ENCODE measurements at places on chromosomes 7 and 10. TPM values are rescaled to one million over a fixed set of nuclear protein-coding genes. Genes with fewer than 3 reads are reported as not detected.

The MOGAT3 gene
- total RNA-seq: 0.81 TPM

The CD36 gene
- 1.4 TPM for total RNA-seq

The DPCD gene
- 23.8 TPM for total RNA-seq

The EPDR1 gene
- total RNA-seq: 6.3 TPM

The TRDMT1 gene
- total RNA-seq: 11.7 TPM

The LRRD1 gene
- not detected for total RNA-seq

The PAX4 gene
- total RNA-seq: not detected

The AMZ1 gene
- 1.4 TPM for total RNA-seq

DNA sequence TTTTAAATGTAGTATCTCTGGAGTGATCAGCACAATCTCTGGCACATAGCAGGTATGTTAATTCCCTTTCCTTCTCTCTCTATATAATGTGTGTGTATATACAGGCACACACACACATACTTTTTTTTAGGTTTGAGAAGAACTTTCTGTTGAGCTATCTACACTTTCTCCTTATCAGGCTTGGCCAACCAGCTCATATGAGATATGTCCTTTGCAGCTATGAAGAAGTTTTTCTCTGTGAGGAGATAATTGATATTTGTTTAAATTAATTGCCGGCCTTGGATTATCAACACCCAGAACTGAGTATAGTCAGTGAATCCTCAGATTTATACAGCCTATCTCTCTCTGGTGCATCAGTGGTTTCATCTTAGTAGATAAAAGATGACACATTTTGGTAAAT, 2.3 kb upstream of the MCU start:
- no peak overlapping the region for H3K27ac ChIP-seq
- H3K27me3 ChIP-seq: no peaks in the 10 kb centered on the region
- H3K4me1 ChIP-seq: peaks cover 18% of the 10 kb centered on the region
- no peak overlapping the region for H3K4me3 ChIP-seq

DNA sequence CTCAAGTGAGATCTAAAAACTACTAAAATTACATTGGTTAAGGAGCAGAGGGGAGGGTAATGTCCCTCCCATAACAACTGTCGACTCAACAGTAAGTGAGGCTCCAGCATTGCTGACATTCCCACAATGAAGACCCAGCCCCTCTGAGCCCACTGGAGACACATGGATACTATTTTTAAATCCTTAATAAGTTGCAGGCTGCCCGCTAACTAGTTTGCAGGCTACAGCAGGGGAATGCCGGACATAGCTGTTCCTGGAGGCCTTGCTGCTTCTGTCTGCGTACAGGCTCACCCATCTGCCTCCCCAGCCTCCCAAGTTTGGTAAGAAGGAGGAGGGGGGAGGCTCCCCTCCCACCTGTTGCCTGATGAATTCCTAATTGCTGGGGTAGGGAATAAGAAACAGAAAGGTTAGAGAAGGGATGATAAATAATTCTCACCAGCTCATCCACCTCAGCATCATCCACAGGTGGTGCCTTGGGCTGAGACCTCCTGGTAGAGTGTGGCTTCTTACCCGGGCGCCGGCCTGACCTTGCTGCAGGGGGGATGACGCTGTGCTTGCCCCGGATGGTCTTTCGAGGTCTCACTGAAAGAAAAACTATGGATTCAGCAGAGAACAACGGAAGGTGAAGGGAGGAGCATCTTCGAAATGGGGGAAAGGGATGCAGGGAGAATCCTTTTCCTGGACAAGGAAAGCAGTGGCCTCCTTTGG, 10.1 kb downstream of the FZD9 start:
- peaks cover 3% of the 10 kb centered on the region for H3K4me1 ChIP-seq
- H3K27ac ChIP-seq: no peak overlapping the region
- H3K36me3 ChIP-seq: peaks cover 83% of the 10 kb centered on the region
- no peak for DNase-seq
- no peak overlapping the region for H3K4me3 ChIP-seq

GRCh38 chr10:61554925-61555324, 101.7 kb upstream of the TMEM26 start:
- no peak overlapping the region for H3K27ac ChIP-seq
- peaks cover 16% of the 10 kb centered on the region for H3K4me1 ChIP-seq
- no peaks in the 10 kb centered on the region for H3K27me3 ChIP-seq
- H3K4me3 ChIP-seq: no peak overlapping the region
- DNase-seq: no peak

DNA sequence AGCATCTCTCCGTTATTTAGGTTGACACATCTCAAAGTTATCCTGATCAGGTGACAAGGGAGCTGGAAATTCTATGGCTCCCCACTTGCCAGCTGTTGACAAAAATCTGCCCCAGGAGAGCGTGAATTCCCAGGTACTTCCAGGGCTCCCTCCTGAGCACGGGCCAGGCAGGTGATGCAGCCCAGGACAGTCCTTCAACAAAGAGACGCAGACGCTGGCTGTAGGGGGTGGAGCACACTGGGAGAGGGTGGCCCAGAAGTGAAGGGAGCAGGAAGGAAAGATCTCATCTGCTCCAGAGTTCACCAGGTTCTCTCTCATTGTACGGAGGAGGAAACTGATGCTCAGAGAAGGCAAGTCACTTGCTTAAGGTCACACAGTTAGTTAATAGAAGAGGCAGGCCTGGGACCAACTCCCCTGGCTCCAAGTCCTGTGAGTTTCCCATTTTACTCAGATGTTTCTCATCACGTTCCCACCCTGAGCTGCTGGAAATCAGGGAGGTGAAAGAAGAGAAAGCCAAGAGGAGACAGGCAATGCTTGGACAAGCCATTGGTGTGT, 41.0 kb upstream of the CHST3 start:
- no peaks in the 10 kb centered on the region for H3K27me3 ChIP-seq
- H3K27ac ChIP-seq: no peak overlapping the region
- H3K36me3 ChIP-seq: no peaks in the 10 kb centered on the region
- no peak overlapping the region for H3K4me3 ChIP-seq
- peaks cover 4% of the 10 kb centered on the region for H3K4me1 ChIP-seq

DNA sequence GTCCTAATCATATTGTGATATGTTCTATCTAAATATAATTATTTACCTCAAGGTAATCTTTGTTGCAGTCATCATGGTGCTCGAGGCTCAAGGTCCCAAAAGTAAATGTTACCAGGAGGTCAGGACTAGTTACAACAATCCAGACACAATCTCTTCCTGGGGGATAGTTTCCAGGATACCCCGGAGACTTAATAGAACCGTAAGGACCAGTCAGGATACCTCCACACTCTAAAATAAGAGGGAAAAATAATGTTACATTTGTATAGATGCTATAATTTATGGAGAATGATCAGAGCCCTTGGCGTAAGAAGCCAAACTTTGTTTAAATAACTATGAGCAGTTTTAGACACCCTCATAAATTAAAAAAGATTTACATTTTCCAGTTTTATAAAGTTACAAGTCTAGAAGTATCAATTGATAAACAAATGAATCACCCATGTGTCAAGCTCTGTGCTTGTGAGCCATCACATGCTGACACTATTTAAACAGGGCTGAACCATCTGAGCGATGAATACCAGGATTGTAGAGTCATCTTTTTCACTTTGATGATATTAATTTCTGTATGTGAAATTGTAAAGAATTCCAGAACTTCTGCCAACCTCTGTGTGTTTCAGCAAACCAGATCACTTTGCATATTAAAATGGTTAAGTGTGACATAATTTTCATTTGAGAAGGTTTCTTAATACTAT, 41.3 kb downstream of the CUBN start:
- no peak overlapping the region for H3K27ac ChIP-seq
- peaks cover 9% of the 10 kb centered on the region for H3K4me1 ChIP-seq
- no peak overlapping the region for H3K4me3 ChIP-seq
- H3K36me3 ChIP-seq: no peaks in the 10 kb centered on the region
- H3K27me3 ChIP-seq: no peaks in the 10 kb centered on the region
- DNase-seq: no peak

DNA sequence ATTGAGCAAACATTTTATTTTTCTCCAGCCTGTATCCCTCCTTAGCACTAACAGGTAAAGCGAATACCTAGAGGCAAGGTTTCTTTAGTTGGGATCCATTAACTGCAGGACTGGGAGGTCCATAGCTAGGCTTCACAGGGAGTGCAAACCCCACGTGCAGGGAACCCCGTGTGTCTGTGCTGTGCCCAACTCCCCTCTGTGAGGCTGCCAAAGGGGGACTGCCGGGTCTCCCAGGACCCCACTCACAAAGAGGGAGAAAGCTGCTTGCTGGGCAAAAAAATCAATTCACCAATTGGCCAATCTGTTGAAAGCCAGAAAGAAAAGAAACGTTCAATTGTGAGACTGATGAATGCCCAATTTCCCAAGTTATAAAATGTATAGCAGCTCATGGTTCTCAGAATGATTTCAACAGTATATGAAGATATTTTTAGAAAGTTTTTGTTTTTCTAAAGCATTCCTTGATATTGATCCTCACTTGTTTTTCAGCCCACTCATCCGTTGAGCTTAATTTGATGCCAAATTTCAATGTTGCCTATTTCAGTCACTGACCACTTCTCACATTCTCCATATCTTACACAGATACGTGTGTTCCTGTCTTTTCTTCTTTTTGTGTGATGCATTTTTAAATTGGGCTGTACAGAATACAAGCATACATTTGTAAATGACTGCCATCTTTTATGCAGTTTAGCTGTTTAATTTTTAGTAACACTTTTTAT, 202.7 kb upstream of the PRSS58 start:
- no peaks in the 10 kb centered on the region for H3K36me3 ChIP-seq
- no peak overlapping the region for H3K4me3 ChIP-seq
- H3K4me1 ChIP-seq: peaks cover 13% of the 10 kb centered on the region
- no peaks in the 10 kb centered on the region for H3K27me3 ChIP-seq

GRCh38 chr10:53598914-53599313, 826.3 kb upstream of the MBL2 start:
- peaks cover 18% of the 10 kb centered on the region for H3K36me3 ChIP-seq
- H3K4me3 ChIP-seq: no peak overlapping the region
- H3K4me1 ChIP-seq: peaks cover 51% of the 10 kb centered on the region

DNA sequence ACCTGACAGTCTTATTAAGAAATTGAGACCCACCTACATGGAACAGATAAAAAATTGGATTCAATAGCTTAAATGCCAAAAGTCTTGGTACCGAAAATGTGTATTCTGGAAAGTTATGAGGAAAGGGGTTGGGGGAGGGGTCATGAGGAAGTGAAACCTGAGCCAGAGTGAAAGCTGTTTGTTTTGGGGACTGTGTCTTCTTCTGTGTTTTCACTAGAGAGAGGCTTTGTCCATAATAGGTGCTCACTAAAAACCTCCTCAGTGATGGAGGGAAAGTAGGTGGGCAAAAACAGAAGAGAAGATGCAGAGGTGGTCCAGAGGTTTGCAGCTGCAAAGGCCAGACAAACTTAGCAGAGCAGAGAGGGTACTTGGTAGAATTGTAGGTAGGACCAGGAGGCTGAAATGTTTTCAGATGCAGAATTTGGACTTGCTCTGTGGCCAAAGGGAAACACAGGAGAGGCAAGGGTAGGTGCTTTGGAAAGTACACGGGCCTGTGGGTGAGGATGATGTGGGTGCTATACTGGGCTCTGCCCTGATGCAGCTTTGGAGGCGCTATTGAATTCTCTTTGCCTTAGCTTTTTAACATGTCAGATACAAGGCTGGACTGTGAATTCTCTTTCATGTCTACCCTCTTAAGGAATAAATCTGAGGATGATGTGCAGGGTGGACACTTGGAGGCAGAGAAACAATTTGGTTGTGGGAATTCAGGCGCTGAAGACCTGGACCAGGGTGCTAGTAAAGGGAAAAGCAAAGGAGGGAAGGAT, 254.6 kb downstream of the PTEN start:
- DNase-seq: no peak
- no peaks in the 10 kb centered on the region for H3K27me3 ChIP-seq
- H3K4me1 ChIP-seq: peaks cover 15% of the 10 kb centered on the region
- no peak overlapping the region for H3K27ac ChIP-seq

DNA sequence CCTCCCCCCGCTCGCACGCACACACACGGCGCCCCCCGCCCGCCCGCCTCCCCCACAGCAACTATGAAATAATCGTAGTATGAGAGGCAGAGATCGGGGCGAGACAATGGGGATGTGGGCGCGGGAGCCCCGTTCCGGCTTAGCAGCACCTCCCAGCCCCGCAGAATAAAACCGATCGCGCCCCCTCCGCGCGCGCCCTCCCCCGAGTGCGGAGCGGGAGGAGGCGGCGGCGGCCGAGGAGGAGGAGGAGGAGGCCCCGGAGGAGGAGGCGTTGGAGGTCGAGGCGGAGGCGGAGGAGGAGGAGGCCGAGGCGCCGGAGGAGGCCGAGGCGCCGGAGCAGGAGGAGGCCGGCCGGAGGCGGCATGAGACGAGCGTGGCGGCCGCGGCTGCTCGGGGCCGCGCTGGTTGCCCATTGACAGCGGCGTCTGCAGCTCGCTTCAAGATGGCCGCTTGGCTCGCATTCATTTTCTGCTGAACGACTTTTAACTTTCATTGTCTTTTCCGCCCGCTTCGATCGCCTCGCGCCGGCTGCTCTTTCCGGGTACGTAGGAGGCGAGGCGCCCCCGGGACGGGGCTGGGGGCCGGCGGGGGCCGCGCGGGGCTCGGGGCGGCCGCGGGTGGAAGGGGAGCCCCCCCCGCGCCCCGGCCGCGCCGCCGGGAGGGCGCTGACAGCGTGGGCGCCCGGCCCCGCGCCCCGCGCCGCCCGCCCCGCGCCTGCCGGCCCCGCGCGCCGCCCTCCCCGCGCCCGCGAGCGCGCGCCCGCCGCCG, 441 bp downstream of the BMI1 start:
- H3K27me3 ChIP-seq: peaks cover 87% of the 10 kb centered on the region
- no peaks in the 10 kb centered on the region for H3K36me3 ChIP-seq
- no peak overlapping the region for H3K27ac ChIP-seq
- peak overlapping the region; percentile 69 for H3K4me3 ChIP-seq
- DNase-seq: peak; percentile 69

DNA sequence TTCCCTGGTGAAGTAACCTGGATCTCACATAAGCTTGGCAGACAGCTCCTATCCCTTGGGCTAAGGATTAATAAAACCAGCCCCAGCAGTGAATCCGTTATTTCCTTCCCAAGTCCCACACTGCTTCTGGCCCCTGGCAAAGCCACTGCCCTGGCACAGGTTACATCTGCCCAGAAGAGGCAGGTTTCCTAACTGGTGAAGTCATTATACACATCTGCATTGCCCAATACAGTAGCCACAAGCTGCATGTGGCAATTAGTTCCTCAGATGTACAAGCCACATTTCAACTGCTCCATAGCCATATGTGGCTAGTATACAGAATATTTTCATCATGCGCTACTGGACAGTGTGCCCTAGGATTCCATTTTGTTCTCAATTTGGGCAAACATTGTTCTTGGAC, 273.0 kb downstream of the GRM8 start:
- no peaks in the 10 kb centered on the region for H3K36me3 ChIP-seq
- H3K4me3 ChIP-seq: no peak overlapping the region

- H3K36me3 ChIP-seq: peaks cover 2% of the 10 kb centered on the region
- H3K27me3 ChIP-seq: no peaks in the 10 kb centered on the region
- no peak overlapping the region for H3K4me3 ChIP-seq
These were observed 39.1 kb upstream of the LRRN3 start for GRCh38 chr7:111051832-111052231.

GRCh38 chr10:72243822-72244437, 27.9 kb upstream of the ASCC1 start:
- peaks cover 40% of the 10 kb centered on the region for H3K4me1 ChIP-seq
- no peak overlapping the region for H3K4me3 ChIP-seq
- H3K36me3 ChIP-seq: no peaks in the 10 kb centered on the region
